ENCODE measurements at places on chromosomes 3 and 15. TPM values are rescaled to one million over a fixed set of nuclear protein-coding genes. Genes with fewer than 3 reads are reported as not detected.

GRCh38 chr3:5136211-5136918, 14.3 kb downstream of the ARL8B start:
- peaks cover 38% of the 10 kb centered on the region for H3K4me1 ChIP-seq
- no peak overlapping the region for H3K4me3 ChIP-seq
- H3K27ac ChIP-seq = no peak overlapping the region
- no peaks in the 10 kb centered on the region for H3K36me3 ChIP-seq

DNA sequence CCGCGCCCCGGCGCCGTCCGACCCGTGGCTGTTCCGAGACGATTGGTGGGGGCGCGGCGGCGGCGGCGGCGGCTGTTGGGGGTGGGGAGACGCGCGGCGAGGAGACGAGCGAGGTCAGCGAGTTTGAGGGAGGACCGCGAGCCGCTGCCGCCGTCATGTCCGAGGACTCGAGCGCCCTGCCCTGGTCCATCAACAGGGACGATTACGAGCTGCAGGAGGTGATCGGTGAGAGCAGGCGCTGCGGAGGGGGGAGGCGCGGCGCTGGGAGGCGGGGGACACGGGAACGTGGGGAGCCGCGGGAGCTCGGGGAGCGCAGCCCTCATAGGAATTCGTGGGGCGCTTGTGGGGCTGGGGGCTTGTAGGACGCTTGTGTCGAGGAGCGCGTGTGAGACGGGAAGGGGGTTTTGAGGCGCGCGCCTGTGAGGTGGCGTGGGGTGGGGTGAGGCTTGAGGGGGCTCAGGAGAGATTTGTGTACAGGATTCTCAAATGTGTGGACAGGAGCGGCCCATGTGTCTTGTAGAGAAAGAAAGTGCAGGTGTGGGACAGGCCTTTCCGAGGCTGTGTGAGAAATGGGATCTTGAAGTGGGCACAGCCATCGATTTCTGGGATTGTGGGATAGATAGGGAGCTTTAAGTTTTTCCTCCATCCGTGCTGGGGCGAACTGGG, 518 bp downstream of the OXSR1 start:
- peaks cover 13% of the 10 kb centered on the region for H3K4me1 ChIP-seq
- peak overlapping the region; percentile 98 for H3K4me3 ChIP-seq

The TMEM212 gene
- not detected for total RNA-seq

- no peaks in the 10 kb centered on the region for H3K36me3 ChIP-seq
- peak overlapping the region; percentile 54 for H3K4me3 ChIP-seq
Measured at GRCh38 chr15:81323559-81323943, 390 bp downstream of the STARD5 start.

DNA sequence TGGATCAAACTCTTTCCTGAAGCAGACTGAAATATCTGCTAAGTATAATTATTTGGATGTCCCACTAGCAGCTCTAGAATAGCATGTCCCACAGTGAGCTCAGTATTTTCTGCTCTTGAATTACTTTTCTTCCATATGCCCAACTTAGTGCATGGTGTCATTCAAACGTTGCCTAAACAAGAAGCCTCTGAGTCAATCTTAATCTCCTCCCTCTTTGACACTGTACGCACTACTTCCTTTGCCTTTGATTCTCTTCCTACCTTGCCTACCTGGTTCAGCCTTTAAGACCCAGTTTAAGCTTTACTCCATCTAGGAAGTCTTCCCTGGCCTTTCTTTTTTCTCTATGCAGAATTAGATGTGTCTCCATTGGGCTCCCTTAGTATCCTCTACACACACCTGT, 54.5 kb downstream of the SEC22A start:
- no peak for DNase-seq
- no peak overlapping the region for H3K4me3 ChIP-seq
- H3K36me3 ChIP-seq = no peaks in the 10 kb centered on the region
- no peaks in the 10 kb centered on the region for H3K27me3 ChIP-seq
- H3K27ac ChIP-seq = no peak overlapping the region

All from pancreas (tissue), 10 donors.